Breast epithelium (tissue), 4 donors: ENCODE measurements at places on chromosomes 5 and 9.

GRCh38 chr9:87827341-87827740, 55.3 kb upstream of the SPATA31E1 start:
- H3K27ac ChIP-seq: no peak overlapping the region
- H3K4me1 ChIP-seq: no peaks in the 10 kb centered on the region
- H3K36me3 ChIP-seq: no peaks in the 10 kb centered on the region
- no peak for DNase-seq
- H3K27me3 ChIP-seq: no peaks in the 10 kb centered on the region

DNA sequence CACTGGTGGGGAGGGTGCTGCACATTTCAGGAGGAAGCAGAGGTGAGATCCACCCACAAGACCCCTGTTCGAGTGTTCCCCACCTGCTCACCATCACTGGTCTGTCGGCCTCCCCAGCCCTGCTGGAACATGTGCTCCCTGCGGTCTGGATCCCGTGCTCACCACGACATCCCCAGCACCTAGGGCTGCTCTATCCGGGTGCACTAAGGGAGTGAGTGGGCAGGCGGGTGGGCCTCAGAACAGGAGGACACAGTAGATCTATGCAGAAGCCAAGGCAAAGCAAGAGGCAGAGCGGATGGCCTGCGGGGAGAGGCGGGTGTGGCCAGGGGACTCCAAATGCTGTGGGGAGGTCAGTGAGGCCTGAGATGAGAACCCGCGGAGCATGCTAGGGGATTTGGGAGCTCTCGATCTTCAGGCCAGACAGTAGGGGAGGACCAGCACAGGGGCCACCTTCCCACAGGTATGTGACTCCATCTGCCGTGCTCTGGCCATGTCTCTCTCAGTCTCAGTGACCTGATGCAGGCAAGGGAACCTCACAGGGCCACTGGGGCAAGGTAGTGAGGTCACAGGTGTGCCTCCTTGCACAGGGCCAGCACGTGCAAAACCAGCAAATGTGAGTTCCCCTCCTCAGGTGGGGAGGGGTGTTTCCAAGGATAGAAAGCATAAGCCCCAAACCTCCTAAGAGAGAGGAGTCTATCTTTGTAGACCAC, 134.2 kb downstream of the ZNF354C start:
- H3K27me3 ChIP-seq: no peaks in the 10 kb centered on the region
- no peaks in the 10 kb centered on the region for H3K4me1 ChIP-seq
- no peak overlapping the region for H3K27ac ChIP-seq
- H3K4me3 ChIP-seq: no peak overlapping the region

GRCh38 chr5:136057401-136058038, 28.7 kb downstream of the TGFBI start:
- H3K27ac ChIP-seq: peak overlapping the region; percentile 11
- H3K4me1 ChIP-seq: no peaks in the 10 kb centered on the region
- no peaks in the 10 kb centered on the region for H3K27me3 ChIP-seq
- H3K4me3 ChIP-seq: no peak overlapping the region
- DNase-seq: no peak
- H3K36me3 ChIP-seq: no peaks in the 10 kb centered on the region

DNA sequence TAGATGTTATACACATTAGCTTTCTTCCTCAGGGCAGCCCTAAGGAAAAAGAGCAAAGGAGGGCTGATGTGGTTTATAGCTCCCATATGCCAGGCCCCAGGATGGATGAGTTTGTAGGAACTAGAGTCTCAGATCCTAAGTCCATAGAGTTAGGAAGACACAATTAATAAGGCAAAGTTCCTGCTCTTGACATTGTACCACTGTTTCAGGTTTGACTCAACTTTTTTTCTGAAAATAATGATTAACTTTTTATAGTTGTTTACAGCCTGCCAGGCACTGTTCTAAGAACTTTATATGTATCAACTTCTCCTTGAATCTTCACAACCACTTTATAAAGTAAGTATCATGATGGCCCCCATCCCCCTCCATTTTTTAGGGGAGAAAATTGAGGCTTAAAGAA, 339.5 kb downstream of the PDE4D start:
- no peak for DNase-seq
- no peaks in the 10 kb centered on the region for H3K4me1 ChIP-seq
- H3K27ac ChIP-seq: no peak overlapping the region
- no peaks in the 10 kb centered on the region for H3K36me3 ChIP-seq

DNA sequence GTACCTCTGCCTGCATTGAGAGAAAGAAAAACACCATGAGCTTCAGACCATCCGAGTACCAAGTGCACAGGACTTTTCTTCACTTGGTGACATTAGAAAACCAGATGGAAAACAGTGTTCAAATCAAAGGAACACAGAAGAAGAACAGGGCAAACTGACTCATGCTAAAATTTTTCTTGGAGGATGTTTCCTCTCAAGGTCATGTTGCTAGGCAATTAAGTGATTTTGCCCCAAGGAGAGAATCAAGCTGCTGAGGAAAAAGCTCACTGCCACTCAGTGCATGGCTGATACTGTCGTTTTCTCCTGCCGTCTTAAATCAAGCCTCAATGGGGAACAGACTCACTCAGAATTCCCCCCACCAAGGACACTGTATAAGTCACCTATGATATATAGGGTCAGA, 57.9 kb upstream of the SIMC1 start:
- H3K4me3 ChIP-seq: no peak overlapping the region
- H3K27me3 ChIP-seq: no peaks in the 10 kb centered on the region
- no peaks in the 10 kb centered on the region for H3K4me1 ChIP-seq
- H3K36me3 ChIP-seq: no peaks in the 10 kb centered on the region
